ENCODE measurements at places on chromosomes 6 and 20.

DNA sequence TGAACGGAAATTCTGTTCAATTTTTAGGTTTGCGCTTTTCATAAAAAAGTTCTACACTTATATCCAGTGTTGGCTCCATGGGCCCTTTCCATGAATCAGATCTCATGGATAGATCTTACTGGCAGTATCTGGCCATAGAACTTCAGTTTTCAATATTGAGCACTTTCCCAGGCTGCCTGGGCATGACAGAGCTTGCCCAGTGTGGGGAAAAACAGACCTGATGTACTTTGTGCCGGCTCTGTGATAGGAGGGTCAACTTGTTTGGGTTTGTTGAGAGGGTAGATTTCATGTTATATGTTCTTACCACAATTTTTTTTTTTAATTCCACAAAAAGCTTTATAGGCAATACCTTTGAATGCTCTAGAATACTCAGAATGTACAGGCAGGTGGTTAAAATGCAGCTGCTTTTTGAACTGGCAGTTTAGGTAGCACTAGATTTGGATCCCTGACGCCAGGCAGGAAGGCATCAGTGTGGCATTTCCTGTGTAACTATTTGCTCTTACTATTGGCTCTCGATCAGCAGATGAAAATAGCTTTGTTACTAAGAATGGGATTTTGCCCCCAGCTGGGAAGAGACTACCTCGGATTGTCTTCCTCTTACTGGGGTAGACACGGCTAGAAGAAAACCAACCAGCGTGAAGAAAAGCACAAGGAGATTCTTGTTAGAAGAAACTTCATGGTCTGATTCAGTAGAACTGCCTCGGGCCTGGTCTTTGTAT lies 404.9 kb upstream of the SOX4 start:
- DNase-seq, result no peak

- no peak for DNase-seq
Observed at GRCh38 chr6:52347818-52348217, 14.1 kb upstream of the PAQR8 start.

DNA sequence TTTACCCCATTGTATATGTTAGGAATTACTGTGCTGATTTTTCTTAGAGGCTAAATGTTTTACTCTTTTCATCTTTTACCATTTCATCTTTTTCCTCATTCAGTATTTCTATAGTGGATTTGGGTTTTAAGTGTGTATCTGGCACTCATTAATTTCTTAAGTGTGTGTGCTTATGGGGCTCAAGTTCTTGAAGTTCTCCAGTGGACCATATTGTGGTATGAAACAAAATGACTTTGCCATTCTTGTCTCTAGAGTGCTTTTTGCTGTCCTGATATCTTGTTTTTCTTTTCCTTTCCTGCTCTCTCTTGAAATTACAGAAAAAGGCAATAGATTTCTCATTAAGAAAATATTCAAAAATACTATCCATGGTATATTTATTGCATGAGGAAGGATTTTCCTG lies 123.1 kb downstream of the ARID1B start:
- DNase-seq, result no peak

DNA sequence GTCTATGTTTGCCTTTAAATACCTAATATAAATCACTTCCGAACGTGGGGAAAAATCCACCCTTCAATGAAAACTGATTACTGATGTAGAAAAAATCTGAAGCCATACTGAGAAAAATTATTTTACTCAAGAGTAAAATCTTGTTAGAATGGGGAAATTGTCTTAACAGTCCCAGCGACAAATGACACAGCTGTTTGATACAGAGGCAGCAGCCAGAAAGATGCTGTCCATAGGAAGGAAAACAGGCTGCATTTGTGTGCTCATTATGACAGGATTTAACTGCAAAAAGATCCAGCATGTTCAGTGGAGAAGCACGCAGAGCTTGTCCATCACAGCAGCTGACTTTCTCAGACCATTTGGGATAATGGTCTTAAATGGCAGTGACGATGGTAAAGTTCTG lies 443.0 kb downstream of the TFAP2B start:
- no peak for DNase-seq

- DNase-seq, result peak; percentile 19
Observed at GRCh38 chr6:155248008-155249001, 15.5 kb upstream of the CLDN20 start.

DNA sequence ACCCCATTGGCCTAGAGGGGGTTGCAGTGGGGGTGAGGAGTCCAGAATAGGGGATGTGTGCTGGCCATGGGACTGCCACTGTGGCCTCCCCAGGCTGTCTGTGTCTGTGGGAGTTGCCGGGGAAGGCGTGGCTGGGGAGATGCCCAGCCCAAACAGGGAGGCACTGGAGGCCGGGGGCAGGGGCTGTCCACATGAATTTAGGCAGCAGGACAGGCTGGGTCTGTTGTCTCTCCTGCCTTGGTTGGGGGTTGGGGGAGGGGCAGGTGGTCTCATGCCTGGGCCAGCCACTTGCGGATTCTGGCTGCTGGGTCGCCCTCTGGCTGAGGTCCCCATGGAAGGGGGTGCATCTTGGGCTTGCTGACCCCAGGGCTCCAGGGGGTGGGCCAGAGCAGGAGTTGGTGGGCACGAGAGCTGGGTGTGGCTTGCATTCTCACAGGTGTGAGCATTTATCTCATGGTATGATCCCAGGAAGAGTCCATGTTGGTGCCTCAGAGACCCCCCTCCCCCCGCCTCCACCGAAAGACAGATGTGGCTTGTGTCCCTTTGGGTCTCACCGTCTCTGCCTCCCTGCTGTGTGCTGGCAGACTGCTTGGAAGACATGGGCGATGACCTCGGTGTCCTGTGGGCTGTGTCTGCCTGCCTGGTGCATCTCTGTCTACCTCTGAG lies 4.0 kb downstream of the SOX18 start:
- no peak for DNase-seq

- no peak for DNase-seq
Observed at GRCh38 chr6:21263531-21264287, 329.8 kb upstream of the SOX4 start.

GRCh38 chr6:87575423-87575822 lies 14.4 kb downstream of the RARS2 start:
- no peak for DNase-seq

DNA sequence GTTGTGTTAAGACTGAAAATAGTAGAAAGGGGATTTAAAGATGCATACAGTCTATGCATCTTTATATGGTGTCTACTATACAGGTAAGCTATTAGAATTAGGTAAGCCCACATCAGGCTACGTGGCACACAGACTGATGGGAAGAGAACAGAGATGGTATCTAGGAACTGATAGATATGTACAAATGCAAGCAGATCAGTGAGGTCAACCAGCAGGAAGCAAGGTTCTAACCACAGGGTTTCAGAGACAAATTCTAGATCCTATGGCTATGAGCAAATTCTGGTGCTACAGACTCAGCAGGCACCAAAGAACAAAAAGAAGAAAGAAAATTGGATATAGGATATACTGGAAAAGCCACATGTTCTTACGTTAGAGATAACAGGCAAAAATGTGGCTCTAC lies 110.6 kb downstream of the TRDN start:
- DNase-seq, result no peak

GRCh38 chr6:145214570-145214969 lies 520.8 kb downstream of the EPM2A start:
- DNase-seq, result no peak

GRCh38 chr6:11093376-11093625 lies 333 bp upstream of the SMIM13 start:
- DNase-seq, result no peak

- DNase-seq, result no peak
Observed at GRCh38 chr6:162750776-162751175, 23.0 kb downstream of the PACRG start.

DNA sequence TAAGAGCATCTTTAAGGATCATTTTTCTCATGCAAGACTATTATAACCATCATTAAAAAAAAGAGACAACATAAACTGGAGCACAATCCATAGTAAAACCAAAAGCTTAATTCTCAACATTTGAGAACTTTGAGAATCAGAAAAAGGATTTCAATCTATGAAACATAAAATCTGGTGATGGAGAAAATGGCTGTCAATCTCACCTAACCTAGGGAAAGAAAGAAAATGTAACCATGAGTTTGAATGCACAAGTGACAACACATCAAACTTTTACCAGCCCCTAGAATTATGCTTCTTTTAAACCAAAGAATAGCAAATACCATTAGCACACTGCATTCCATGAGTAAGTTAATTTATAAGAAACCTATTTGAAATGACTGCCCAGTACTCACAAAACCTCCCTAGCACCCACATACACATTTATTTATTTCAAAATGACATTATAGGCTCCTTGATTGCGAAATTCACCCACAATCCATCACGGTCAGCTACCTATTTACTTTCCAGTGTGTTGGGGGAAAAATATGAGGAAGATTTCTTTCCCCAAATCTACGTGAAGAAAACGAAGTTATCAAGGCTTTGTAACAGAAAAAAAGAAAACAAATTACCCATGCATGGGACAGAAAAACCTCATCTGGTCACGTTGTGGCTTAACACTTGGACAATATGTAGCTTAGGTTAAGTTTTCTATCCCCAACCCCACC lies 828 bp downstream of the ASCC3 start:
- DNase-seq, result no peak

- no peak for DNase-seq
Observed at GRCh38 chr20:62274332-62274950, 28.4 kb upstream of the ADRM1 start.

GRCh38 chr6:55617272-55617671 lies 38.3 kb upstream of the HMGCLL1 start:
- DNase-seq, result no peak

DNA sequence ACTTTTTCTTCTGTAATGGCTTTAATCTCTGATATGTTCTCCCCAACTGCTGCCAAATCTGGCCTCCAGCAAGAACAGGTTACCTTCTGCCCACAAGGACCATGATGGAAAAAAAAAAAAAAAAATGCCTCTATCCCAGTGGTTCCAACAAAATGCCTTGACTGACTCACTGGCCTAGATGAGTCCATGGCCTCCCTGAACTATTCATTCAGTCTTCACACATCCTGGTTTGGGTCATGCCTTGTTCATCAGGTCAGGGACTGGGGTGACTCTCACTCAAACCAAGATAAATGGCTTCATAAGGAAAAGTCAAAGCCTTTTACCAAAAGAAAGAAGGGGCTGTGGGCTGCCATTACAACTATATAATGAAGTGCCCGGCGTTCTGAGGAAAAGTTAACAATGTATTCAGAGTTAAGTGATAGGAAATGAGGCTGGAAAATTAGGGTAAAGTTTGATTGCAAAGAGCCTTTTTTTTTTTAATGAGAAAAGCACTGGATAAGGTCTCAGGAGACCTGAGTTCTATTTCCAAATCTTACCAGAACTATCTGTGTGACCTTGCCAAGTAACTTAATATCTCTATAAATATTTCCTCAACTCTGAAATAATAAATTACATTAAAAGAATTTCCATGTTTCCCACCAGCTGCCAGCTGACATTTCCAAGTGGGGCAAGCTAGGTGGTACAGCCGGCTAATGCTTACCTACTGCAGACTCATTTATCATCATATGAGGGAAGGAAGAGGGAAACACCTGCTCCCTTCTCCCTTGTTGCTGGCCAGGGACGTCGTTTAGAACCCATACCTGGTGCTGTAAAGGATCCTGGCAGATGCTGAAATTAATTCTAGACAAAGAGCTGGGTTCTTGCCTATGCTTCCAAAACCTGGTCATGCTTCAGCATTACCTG lies 380.0 kb upstream of the MARCKS start:
- DNase-seq, result no peak

DNA sequence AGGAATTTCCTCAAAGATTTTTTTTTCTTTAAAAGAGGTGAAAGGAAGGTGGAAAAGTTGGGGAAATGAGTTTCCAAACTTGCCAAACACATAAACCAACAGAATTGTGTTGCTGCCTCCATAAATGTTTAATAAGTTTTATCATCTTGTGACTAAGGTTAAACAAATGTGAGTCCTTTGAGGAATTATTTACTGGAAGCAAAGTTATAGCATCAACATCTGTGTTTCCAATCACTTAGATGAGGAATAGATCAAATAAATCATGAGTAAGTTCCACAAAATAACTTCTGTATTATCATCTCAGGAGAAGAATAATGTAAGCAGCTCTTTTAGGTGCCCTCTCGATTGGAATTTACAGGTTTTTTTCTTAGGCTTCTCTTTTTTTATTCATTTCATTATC lies 20.5 kb downstream of the TSHZ2 start:
- no peak for DNase-seq

- DNase-seq, result no peak
Observed at GRCh38 chr6:30787954-30788353, 43.6 kb upstream of the IER3 start.

- no peak for DNase-seq
Observed at GRCh38 chr20:63544241-63544957, 3.1 kb downstream of the SRMS start.

GRCh38 chr6:156402227-156402626 lies 375.0 kb upstream of the ARID1B start:
- DNase-seq, result no peak

DNA sequence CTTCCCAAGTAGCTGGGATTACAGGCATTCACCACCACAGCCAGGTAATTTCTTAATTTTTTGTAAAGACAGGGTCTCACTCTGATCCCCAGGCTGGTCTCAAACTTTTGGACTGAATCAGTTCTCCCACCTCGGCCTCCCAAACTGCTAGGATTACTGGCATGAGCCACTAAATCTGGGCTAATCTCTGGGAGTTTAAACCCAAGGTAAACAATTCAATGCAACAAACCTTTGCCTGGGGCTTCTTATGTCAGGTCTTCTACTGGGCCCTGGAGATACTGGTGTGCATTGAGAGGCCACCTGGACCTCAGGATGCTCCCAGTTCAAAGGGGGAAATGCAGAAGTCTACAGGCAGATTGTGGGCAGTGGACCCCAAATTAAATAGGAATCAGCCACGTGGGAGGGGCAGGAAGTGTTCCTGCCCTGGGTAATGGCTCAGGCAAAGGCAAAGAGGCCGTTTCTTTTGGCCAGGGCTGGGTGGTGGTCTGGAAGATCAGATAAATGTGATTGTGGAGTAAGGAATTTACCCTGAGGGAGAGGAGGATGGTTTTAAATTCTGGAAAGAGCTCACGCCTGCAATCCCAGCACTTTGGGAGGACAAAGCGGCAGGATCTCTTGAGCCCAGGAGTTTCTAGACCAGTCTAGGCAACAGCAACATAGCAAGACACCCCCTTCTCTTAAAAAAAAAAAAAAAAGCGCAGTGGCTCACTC lies 1.3 kb upstream of the MYBL2 start:
- DNase-seq, result no peak

GRCh38 chr6:34515473-34516387 lies 40.4 kb downstream of the SPDEF start:
- no peak for DNase-seq

DNA sequence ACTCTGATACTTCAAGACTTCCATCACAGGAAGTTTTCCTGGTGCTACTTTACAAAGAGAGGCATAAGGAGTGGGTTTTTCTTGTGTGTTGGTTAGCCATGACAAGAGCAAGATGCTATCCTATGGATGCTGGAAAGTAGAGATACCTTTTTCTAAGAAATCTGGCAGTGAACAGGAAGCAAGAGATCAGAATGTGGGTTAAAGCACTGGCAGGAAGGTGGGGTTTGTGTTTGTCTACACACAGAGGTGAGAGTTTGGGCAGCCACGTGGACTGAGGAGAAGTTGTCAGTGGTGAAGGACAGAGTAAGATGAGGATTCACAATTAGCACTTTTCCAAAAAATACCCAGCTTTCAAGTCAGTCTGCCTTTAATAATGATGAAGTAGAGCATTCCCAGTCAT lies 17.9 kb downstream of the SLC2A12 start:
- no peak for DNase-seq

Measured in C1 segment of cervical spinal cord (tissue), 14 donors.